NCI-H526 treated with DMSO at 0.1 percent for 48 hours (cell line): ENCODE measurements at places on chromosomes 6 and 20.

DNA sequence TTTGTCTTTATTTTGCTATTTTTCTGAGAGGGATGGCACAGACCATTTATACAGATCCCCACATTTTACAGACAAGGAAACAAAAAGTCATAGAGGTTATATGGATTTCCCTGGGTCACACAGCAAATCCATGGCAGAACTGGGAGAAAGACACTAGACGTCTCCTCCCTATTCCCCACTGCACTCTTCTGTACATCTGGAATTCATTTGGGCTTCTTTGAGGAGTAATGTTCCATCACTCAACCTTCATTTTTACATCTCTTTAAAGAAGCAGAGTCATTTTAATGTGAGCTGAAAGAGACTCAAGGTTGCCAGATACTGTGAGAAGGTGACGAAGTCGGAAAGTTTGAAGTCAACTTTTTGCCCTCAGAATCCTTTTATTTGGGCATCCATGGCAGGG is 207.3 kb downstream of the OTOR start:
- no peak for DNase-seq

DNA sequence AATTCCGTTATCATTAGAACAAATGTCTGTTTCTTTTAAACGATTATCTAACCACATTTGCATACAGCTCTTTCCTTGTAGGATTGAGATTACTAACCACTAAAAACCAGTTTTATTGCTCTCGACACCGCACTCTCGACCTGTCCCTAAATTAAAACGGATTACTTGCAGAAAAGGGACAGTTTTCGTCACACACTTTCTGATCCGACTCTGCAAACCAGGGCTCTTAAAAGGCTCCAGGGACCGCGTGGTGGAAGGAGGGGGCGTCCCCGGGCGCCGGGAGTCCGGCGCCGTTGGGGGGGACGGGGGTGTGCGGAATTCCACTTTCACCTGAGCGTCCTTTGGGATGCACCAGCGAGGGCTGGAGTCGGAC is 731 bp downstream of the MAK start:
- DNase-seq = peak; percentile 18

DNA sequence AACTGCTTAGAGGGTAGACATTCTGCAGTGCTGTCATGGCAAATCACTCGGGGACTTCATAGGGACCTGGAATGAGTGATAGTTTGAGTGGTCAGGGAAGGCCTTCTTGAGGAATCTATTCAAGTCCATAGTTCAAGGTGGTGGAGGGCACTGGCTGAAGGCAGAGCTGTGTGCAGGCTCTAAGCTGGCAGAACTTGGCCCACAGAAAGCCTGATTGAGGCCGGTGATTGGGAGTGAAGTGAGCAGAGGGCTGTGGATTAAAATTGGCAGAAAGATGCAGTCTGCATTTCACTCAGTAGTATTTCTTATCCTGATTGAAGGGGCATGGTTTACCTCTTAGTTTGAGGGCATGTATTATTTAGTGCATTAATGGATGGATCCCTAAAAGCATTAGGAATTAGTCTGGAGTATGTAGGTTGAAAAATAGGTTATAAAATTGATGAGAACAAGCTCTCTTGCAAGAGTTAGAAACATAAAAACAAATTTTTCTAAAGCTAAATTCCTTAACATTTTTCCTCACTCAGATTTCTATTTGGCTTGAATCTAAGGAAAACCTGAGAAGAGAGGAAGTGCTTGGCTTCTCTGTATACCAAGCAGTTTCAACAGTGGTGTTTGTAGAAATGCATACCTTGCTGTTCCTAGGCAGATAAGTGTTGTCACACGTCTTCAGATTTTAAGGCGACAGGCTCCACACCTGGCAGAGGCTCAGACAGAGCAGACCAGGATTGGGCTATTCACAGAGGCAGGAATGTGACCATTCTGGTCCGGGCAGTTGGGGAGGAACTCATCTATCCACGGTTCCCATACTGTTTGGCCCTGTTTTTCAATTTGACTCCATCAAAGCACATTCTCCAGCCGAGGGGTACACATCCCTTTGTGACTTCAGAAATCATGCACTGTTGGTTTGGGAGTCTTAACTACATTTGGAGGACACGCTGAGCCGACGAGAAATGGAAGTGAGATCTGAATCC is 45.2 kb downstream of the UTRN start:
- DNase-seq = no peak

DNA sequence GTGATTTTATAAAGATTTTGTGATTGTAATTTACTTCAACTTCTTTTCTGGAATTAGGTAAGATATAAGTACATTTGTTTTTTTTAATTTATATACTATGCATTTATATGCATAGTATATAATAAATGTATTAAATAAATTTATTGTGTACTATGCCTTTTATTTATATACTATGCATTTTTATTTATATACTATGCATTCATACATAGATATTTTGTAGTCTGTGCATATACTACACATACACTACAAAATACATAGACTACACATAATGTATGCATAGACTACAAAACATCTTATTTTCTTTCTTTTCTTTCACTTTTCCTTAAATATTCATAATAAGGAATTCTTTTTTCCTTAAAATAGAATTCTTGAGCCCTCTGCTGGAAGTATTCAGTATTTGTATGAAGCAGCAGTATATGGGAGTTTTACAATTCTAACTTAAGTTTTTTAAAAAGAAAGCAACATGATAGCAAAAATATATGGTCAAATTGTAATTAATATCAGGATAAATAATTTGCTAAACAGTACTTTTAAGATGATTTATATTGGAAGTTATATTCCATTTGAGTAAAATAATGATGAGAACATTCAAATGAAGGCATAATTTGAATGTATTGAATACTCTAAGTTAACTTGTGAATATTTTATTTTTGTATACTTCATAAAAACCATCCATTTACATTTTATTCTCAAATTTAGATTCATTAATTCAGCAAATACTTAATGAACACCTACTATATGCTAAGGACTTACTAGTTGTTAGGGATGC is 129.3 kb downstream of the KLHL32 start:
- DNase-seq = no peak

DNA sequence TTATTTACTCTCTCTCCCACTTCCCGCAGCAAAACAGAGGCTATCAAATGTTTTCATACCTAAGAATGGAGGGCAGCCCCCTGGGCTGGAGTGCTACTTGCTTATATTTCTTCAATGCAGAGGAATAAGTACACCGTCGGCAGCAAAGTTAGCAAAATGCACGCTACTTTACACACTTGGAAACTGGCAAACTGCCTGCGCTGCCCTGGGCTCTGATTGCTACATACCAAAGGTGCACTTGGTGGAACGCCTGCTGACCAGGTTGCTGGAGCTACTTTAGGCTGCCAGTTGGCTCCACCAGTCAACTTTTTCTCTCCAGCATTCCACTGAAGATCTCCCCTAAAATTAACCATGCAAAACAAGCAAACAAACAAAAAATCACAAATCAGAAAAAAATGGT is 62.4 kb downstream of the PRSS35 start:
- no peak for DNase-seq

GRCh38 chr6:3882431-3882830 is 33.3 kb downstream of the FAM50B start:
- DNase-seq = no peak

DNA sequence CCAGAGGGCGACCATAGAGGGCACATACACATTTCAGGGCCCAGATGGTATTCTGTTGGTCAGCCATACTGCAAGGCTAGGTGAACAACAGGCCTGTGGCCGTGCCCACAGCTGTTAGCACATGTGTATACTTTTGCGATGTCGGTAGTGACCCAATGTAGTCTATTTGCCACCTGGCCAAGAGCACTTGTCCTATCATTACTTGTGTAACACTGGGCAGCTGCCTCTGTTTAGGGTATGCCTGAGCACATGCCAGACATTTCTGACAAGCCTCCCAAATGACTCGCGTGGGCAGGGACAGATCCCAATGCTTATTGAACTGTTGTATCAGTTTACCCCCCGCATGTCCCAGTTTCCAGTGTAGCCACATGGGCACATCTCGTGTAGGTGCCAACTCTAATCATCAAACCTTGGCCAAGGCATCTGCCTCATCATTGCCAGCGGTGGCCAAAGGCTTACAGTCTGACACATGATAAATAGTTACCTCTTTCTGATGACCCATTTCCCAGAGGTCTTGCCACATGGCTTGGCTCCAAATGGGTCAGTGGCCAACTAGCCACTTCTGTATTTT is 74.4 kb upstream of the FBXL4 start:
- no peak for DNase-seq

GRCh38 chr6:21967056-21967974 is 329.5 kb downstream of the PRL start:
- no peak for DNase-seq

DNA sequence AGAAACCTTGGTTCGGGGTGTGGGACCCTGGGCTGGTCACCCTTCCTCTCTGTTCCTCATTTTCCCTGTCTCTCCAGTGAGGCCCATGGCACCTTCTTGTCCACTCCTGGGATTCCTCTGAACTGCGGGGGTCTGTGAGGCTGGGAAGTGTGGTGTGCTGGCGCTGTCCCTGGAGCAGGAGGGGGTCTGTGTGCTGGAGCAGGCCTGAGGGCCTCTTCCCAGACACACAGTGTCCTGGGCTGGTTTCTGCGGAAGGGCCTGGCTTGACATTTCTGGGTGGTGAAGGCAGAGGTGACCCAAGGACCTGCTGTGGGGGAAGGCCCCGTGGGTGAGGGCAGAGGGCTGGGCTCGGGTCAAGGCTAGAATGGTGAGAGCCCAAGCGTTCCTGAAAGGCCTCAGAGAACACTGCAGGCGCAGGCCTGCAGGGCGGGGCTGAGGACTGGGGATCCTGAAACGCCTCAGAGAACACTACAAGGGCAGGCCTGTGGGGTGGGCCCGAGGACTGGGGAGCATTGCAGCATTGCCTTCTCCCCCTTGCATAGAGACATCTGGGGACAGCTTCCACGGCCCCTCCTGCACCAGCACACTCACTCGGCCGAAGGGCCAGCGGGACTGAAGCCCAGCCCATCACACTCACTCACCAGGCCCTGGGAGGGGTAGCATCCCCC is 10.6 kb upstream of the BAK1 start:
- no peak for DNase-seq

GRCh38 chr20:1333462-1334369 is 4.8 kb upstream of the SDCBP2 start:
- DNase-seq = no peak

DNA sequence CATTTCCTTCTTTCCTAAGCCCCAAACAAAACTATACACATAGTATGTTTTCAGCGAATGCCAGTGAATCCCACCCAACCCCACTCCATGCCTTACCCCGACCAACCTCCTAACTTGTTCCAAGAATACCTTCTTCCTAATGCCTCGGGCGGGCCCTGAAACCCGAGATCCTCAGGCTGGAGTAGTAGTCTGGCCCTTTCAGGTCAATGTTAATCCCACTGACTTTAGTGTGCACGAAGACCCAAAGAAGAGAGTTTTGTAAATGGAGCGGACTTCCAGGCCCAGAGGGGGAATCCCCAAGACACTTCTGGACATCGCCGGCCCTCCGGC is 394 bp downstream of the YIPF3 start:
- no peak for DNase-seq

- no peak for DNase-seq
Measured at GRCh38 chr20:25356271-25356933, 34.2 kb downstream of the ABHD12 start.

DNA sequence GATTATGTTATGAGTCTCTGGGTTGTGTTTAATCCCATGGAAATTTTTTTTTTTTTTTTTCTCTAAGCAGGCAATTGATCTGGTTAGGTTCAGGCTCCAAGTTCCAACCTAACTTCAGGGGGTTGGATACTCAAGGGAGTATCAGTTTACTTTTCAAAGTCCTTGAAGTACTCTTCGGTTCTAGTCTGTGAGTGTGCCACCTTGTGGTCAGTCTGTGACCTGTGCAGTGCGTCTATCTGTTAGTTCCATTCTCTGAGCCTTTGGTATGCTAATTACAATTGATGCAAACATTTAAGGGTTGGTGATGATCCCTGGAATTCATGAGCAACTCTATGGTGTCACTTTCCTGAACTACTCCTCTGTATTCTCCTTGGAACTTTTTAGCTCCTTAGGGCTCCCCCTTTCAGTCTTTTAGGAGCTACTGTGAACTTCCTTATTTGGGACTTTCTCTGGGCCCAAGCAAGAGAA is 342.0 kb downstream of the SOX4 start:
- no peak for DNase-seq

DNA sequence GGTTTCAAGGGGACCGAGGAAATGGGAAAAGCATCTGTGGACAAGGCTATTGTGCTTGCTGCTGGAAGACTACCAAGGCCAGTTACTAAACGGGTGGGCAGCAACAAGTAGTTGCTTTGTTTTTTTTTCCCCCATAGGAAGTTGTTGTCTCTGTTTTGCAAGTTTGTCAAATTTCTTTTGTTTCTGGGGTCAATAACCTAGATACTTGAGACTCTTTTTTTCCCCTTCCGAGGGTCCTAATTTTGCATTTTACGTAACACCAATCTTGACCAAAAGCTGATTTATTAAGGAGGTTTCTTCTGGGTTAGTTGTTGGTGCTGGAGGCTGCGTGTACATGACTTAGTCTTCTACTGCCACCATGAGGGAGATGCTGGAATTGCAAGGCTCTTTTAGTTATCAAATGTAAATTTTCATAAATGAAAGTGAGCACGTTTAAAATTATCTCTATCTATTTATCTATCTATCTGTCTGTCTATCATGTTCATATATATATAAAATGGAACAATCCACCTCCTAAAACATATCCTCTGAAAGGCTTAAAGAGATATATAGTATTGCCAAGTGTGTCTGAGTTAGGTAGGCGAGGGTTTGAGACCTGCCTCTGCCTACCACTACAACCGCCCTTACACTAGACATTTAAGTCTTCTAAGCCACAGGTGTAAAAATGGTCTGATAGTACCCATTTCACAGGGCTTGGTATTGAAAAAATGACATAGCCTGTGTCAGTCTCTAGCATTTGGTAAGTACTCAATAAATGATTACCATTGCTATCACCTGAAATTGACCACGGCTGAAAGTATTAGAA is 60.2 kb downstream of the GCLC start:
- peak; percentile 54 for DNase-seq

- no peak for DNase-seq
Measured at GRCh38 chr6:56505512-56506260, 137.0 kb downstream of the DST start.

DNA sequence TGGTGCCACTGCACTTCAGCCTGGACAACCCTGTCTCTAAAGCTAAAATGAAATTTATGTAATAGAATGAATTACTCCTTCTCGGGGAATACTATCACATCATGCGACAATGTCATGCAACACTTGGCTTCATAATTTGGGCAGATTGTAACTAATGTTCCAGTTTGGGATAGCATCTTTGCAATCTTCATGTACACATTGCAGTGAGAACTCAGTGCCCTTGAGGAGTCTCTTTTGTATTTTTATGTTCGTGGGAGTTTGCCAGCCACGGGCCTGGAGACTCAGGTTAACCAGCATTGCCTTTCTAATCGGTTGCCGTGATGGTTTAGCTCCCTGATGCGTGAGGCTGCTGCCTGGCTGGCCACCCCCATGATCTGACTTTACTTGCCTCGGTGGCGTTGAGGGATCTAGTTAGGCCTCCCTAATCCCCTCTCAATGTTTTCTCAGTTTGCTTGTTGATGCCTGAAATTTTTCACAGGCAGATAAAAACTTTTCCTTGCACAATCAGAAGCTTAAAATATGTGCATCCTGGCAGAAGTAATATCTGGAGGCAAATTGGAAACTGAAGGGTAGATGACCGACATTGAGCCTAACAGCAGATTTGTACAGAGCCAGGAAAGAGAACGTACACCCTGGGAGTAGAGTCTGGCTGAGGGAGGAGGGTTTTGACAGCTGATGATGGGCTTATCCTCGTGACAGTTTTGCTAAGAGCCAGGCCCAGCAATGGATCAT is 2.4 kb downstream of the GMPR start:
- no peak for DNase-seq
